ENCODE measurements at places on chromosomes 12 and 14.

DNA sequence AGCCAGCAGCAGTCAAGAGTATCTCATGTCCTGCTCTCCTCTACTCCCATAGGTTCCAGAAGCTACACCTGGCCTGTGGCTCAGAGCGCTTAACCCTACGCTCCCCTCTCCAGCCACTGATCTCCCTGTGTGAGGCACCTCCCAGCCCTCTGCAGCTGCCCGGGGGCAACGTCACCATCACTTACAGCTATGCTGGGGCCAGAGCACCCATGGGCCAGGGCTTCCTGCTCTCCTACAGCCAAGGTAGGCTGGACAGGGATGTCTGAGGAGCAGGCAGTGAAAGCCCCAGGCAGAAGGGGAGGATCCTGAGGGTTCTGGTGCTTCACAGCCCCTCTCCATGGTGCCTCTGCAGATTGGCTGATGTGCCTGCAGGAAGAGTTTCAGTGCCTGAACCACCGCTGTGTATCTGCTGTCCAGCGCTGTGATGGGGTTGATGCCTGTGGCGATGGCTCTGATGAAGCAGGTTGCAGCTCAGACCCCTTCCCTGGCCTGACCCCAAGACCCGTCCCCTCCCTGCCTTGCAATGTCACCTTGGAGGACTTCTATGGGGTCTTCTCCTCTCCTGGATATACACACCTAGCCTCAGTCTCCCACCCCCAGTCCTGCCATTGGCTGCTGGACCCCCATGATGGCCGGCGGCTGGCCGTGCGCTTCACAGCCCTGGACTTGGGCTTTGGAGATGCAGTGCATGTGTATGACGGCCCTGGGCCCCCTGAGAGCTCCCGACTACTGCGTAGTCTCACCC lies 3.6 kb downstream of the LRP10 start:
- DNase-seq: no peak

DNA sequence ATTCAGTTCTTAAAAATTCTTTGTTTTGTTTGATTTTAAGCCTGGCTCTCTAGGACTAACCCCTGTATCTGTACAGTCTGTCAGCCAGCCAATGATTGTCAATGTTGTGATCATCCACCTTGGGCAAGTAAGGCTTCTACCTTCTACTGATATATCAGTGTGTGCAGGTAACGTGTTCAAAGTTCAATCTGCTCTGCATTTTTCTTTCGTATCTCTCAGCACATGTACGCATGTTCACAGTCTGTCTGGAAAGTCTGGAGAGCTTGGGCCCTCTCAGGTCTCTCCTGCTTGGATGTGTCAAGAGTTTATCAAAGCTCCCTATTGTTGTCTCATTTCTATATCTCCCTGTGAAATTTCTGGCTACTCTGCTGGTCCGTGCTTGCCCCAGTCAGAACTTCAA lies 138.6 kb upstream of the VRK1 start:
- no peak for DNase-seq

DNA sequence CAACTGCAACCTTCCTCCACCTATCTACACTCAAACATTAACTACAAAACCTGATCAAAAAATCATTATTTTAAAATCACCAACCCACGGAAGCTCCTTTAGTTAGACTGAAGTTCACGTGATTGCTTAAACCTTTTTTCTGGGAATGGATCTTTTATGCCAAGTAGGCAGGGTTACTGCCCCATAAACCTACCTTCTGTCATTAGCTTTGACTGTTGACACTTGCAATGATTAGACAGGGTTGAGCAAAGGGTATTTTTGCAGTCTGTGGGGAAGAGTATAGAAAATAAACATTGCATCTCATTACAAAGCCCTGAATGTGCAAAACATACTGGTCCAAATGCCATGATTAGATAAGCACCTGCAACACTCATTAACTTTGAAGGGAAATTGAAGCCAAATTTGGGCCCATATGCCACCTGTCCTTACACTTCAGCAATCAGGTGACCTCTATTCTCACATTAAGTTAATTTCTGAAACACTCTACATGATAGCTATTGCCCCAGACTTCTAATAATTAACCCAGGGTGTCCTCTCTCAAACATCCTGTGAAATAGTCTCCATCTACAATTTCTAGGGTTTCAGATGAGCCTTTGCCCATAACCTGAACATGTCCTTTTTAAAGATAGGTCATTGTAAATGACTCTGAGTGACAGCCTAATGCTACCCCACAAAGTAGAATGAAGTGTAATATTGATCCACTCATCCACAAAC lies 156.0 kb upstream of the PLEKHG7 start:
- no peak for DNase-seq

GRCh38 chr12:113005762-113006161 lies 27.4 kb downstream of the OAS2 start:
- no peak for DNase-seq

- no peak for DNase-seq
Measured at GRCh38 chr14:76375947-76376404, at the start of gene ESRRB. TSS of gene ESRRB (plus strand) at chr14:76376137. CDS start at chr14:76376402, 265 bp downstream.

DNA sequence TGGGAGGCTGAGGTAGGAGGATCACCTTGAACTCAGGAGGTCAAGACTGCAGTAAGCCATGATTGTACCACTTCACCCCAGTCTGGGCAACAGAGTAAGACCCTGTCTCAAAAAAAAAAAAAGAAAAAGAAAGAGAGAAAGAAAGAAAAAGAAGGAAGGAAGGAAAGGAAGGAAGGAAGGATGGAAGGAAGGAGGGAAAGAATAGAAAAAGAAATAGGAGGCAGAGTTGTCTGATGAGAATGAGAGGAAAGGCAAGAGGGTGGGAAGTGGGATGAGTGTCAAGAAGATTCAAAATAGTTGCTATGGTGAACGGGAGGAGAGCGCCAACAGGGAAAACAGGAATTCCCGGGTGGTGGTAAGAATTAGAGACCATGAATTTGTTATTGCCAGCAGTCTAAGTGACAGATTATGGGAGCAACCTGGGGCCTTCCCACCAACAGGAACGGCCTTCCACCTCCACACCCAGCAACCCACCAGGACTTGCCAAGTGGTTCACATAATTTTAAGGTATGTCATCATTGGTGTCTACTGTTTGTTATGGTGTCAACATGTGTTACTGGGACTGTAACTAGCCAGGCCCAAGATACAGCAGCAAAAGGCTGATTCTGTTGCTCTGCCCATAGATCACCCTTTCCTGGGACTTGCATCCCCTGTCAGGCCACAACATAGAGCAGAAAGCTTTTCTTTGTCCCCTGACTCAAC lies 36.1 kb upstream of the C12orf76 start:
- no peak for DNase-seq

DNA sequence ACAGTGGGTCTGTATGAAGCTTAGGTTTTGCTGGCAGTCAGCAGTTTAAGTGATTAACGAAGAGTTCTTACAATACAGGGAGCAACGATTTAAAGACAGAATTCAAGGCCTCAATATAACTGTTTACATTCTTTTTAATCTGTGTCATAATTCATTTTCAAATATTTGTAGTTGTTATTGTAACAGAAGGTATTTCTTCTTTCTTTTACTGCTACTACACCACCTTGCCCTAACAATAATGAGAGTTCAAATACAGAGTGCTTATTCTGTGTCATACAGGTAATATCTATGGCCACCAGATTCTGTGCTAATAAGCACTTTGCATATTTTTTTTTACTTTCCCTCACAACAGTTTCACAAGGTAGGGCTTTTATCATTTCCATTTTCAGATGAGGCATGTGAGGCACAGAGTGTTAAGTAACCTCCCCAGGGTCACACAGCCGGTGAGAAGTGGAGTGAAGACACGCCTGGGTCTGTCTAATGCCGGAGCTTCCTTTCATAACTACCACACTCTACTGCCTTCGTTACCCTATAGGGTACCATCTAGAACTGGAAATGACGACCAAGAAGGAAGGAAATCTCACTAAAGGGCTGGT lies 81.9 kb downstream of the PELI2 start:
- DNase-seq: no peak

GRCh38 chr14:68663385-68664076 lies 129.3 kb downstream of the ZFP36L1 start:
- peak; percentile 78 for DNase-seq
